Esophagus muscularis mucosa (tissue), 4 donors: ENCODE measurements at places on chromosomes 7 and 10.
A peak's percentile ranks its signal among the peaks of the same experiment; 100 is the strongest.

DNA sequence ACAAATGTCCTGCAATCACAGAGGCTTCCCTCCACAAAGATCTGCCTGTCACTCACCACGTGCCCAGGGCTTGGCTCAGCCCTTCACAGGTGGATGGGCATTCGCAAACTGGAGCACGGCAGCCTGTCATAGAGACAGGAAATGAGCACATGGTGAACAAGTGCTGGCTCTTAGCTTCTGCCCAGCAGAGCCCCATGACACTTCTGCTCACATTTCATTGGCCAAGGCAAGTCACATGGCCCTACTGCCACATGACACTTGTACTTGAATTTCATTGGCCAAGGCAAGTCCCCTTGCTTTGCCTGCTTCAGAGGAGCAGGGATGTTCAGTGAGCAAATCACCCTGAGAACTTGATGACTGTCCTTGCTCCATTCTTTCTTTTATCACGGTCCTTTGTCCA is 110.8 kb upstream of the PPP2R2D start:
- H3K27ac ChIP-seq: no peak overlapping the region
- H3K4me3 ChIP-seq: no peak overlapping the region
- no peaks in the 10 kb centered on the region for H3K27me3 ChIP-seq
- H3K4me1 ChIP-seq: no peaks in the 10 kb centered on the region

- H3K27me3 ChIP-seq: no peaks in the 10 kb centered on the region
- no peak for DNase-seq
- peaks cover 44% of the 10 kb centered on the region for H3K4me1 ChIP-seq
- no peaks in the 10 kb centered on the region for H3K36me3 ChIP-seq
Measured at GRCh38 chr7:958221-959200, 4.0 kb upstream of the ADAP1 start.

DNA sequence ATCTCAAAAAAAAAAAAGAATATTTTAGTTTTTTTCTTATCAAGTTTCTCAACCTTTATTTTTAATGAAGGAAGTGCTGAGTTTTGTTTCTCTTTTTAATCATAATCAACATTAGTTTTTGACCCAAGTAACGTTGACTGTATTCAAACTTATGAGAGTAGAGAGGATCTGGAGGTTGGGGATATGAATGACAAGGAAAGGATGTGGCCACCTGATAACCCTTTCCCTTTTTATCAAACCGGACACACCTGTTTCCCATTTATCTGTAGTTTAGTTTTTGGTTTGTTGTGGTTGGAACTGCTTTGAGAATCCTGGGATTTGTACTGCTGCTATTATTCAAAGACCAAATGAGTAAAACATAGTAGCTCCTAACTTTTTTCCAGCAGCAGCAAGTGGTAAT is 38.6 kb downstream of the HACD1 start:
- H3K4me3 ChIP-seq: no peak overlapping the region
- no peak for DNase-seq
- no peaks in the 10 kb centered on the region for H3K27me3 ChIP-seq
- no peak overlapping the region for H3K27ac ChIP-seq
- H3K4me1 ChIP-seq: no peaks in the 10 kb centered on the region
- H3K36me3 ChIP-seq: no peaks in the 10 kb centered on the region

- H3K36me3 ChIP-seq: no peaks in the 10 kb centered on the region
- DNase-seq: peak; percentile 95
- peak within 1 kb of the TSS; percentile 88 for H3K4me3 ChIP-seq
- peaks cover 47% of the 10 kb centered on the region for H3K4me1 ChIP-seq
- H3K27ac ChIP-seq: peak within 1 kb of the TSS; percentile 93
Measured at GRCh38 chr7:69598081-69598486, at the start of gene AUTS2. TSS of gene AUTS2 (plus strand) at chr7:69598475. CDS start at chr7:69599654, 1,179 bp downstream.

DNA sequence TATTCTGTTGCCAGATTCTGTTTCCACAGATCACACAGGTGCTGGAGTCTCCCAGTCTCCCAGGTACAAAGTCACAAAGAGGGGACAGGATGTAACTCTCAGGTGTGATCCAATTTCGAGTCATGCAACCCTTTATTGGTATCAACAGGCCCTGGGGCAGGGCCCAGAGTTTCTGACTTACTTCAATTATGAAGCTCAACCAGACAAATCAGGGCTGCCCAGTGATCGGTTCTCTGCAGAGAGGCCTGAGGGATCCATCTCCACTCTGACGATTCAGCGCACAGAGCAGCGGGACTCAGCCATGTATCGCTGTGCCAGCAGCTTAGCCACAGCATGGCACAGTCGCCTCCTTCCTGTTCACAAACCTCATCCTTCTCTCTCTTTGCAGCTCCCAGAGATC is 237.5 kb upstream of the PRSS1 start:
- no peak for DNase-seq
- H3K4me1 ChIP-seq: no peaks in the 10 kb centered on the region
- no peak overlapping the region for H3K27ac ChIP-seq
- peaks cover 9% of the 10 kb centered on the region for H3K27me3 ChIP-seq
- H3K36me3 ChIP-seq: no peaks in the 10 kb centered on the region
- H3K4me3 ChIP-seq: no peak overlapping the region
